ENCODE measurements at places on chromosomes 7 and 10.

DNA sequence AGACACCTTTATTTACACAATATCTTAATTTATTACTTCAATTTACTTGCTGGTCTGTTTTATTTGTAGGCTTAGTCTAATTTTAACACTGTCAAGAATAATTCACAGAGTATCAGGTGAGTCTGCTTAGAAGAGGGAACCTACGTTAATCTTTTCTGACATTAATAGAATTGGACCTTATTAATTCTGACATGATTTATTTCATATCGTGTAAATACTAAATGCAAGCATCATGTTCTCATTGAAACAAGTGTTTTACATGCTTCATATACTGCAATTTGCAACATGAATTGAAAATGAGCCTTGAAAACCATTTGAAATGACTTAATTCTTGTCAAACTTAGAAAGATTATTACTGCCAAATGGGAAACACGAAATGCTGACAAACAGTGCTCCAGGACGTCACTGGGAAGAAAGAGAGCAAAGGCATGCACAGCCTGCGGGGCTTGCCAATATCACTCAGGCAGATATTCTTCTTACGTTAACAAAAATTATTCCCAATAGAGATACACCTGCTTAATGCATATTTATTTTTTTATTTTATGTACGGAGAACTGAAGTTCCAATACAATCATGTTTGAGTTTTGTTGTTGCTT is 282.0 kb upstream of the AKR1E2 start:
- DNase-seq = no peak

DNA sequence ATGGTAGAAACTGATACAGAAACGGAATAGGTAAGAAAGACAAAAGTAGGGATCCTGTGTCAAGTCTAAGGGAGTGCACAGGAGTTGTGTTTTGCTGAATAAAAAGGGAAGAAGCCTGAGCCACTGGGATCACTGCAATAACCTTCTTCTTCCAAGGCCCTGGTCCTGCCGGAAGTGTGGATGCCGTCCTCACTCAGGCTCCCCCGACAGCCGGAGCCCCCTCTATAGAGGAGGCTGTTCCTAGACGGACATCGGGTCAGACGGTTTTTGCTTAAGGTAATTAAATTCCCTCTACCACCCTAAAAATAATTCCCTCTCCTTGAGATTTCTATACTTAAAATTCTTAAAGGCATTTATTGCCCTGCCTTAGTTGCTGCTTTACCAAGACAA is 566.9 kb downstream of the PTPRN2 start:
- DNase-seq = no peak

- no peak for DNase-seq
These were observed 314.3 kb upstream of the CELF2 start for GRCh38 chr10:10703382-10703781.

DNA sequence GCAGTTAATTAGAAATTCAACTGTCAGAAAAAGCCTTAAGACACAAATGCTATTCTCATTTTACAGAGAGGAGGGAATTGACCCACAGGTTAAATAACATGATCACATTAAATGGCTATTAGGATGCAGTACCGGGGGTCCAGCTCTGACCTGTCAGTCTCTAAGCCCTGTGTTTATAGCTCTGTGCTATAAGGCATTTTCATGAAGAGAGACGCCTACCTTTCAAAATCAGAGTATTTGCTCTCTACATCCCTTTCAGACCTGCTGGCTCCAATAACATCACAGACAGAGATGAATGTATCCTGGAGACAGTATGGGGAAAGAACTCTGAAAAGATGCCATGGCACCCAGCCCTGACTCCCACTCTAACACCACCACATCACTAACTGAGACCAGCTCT is 189.9 kb upstream of the PRSS58 start:
- DNase-seq = no peak

- no peak for DNase-seq
These were observed 679.1 kb upstream of the COBL start for GRCh38 chr7:51995596-51996179.

GRCh38 chr10:35237766-35238512 is 98.4 kb upstream of the CCNY start:
- no peak for DNase-seq

- DNase-seq = no peak
These were observed 650.8 kb downstream of the LRMDA start for GRCh38 chr10:76082232-76082631.

DNA sequence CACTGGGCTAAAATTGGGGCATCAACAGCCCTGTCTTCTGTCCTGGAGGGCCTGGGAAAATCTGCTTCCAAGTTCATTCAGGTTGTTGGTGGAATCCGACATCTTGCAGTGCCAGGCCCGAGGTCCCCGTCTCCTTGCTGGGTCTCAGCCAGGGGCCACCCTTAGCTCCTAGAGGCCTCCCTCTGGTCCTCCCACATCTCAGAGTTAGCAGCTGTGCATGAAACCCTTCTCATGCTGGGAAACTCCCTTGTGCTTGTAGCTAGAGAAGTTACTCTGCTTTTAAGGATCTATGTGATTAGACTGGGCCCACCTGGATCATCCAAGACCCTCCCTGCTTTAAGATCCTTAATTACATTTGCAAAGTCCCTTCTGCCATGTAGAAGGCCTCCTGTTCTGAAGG is 15.3 kb downstream of the HIP1 start:
- DNase-seq = no peak

DNA sequence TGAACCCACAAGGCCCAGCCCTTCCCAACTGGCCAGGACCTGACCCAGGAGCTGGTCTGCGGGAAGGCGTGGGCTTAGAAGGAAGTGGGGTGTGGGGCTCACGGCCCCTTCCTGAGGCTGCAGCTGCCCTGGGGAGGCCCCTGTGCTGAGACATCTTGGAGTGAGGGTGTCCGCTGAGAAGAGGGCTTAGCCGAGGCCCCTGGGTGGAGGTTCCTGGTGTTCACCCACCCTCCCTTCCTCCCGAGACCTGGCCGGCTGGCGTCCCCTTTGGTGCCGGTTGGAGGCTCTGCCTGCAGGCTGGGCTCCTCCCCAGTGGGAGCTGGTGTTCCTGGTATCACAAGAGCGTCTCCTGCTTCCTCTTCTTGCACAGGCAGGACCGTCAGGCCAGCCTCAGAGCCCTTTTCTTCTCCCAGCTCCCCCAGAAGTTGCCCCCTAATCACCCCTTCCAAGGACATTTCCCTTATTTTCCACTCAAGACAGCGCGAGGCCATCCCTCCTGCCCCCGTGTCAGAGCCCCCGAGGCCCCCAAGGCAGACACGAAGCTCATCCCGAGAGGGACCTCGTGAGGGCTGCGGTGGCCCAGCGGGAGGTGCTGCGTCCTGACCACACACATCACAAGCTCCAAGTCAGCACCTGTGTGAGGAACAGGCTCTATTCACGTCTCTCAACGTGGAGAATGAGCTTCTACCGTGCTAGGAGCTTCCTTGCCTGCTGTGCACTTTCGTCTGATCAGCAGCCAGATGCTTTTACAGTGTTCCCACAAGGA is 25.1 kb upstream of the FAM20C start:
- DNase-seq = no peak

GRCh38 chr10:24313283-24313682 is 104.3 kb downstream of the KIAA1217 start:
- no peak for DNase-seq

DNA sequence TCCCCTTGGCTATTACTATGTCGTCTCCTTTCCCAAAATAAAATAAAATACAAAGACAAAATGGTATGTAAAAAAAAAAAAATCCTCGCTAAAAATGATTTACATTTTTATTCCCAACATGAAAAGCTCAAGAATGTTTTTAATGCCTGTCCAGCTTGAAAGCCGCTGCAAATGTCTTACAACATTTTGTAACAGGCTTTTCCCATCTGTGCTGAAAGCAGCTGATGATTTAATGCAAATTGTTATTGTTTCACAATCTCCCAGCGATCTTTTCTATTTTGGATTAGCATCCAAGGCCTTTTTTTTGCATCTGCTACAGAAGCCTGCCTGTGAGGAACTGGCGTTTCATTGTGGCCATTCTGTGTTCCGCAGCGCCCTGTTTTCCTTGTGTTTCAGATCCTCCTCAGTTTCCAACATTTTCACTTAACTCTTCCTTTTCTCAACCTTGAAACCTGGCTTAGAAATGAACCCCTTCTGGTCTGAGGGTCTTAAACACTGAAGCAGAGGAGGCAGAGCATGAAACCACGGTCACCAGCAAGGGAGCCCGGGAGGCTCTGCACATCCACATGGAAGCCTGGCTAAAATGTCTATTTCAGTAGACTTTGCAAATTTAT is 712.1 kb downstream of the PARD3 start:
- DNase-seq = no peak

GRCh38 chr10:62893036-62893435 is 76.9 kb upstream of the EGR2 start:
- no peak for DNase-seq

DNA sequence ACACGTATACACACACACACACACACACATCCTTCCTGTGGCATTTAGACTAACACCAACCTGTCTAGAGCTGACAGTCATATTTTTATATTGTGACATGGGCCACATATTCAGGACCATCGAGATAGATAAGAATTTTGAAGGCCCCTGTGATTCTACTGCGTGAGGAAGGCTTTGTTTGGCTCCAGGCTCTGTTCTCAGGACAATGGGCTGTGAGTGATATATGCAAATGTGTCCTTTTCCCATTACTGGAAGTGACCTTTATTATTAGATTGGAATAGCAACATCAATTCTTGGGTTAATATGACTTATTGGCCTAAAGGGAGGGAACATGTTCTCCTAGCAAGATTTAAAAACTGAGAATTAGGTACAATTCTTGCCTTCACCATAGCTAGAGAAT is 156.1 kb downstream of the SPAG6 start:
- no peak for DNase-seq

- DNase-seq = no peak
These were observed 36.4 kb upstream of the CARD11 start for GRCh38 chr7:3080106-3080505.

DNA sequence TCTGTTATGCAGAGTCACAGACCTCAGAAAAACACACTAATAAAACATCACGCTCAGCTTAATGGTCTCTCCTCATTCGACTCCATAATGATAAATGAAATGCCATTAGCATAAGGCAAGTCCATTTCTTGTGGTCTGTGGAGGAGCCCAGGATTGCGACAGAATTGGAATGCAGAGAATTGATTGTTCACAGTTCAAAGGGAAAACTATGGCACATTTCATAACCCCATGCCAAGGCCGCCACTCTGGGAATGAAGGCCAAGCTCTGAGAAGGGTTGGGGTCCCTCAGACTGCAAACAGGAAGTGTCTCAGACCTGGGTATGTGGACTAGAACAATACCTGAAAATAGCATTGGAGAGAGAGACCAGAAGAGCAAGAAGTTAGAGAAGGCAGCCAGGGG is 398.9 kb downstream of the ADRA2A start:
- no peak for DNase-seq

- no peak for DNase-seq
These were observed 1.6 kb upstream of the IDI1 start for GRCh38 chr10:1050554-1050953.

GRCh38 chr7:6395898-6396595 is 51.7 kb downstream of the DAGLB start:
- no peak for DNase-seq

GRCh38 chr10:4050061-4050460 is 265.1 kb upstream of the KLF6 start:
- no peak for DNase-seq

GRCh38 chr10:44206127-44206818 is 178.6 kb downstream of the CXCL12 start:
- no peak for DNase-seq

DNA sequence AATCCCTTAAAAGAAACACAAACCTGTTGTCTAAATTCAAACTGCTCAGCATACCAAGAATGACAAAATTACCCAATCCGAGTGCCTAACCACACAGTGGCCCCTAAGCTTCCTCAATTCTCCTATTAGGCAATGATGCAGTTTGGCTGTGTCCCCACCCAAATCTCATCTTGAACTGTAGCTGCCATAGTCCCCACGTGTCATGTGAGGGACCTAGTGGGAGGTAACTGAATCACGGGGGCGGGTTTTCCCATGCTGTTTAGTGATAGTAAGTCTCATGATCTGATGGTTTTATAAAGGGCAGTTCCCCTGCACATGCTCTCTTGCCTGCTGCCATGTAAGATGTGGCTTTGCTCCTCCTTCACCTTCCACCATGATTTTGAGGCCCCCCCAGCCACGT is 21.9 kb downstream of the PSAP start:
- DNase-seq = no peak

- DNase-seq = no peak
These were observed 79.6 kb upstream of the RET start for GRCh38 chr10:42997151-42997848.

DNA sequence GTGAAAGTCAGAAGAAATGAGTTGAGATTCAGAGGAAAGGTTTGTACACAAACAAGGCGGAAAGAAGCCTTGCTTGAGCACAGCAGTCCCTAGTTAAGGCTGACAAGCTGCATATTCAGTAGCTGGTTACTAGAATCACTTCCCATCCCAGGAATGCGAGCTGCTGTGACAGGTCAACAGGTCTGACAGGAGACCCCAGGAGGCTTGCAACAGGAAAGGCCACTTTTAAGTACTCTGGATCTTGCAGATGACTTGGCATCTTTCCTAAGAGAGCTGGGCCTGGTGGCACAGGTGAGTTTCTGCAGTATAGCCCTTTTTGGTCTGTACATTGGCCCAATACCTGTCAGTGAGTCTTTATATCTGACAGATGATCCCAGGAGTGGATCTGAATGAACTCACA is 35.7 kb upstream of the UNC5B start:
- DNase-seq = no peak

- DNase-seq = no peak
These were observed 134.6 kb downstream of the LRRC4 start for GRCh38 chr7:127896659-127897058.

DNA sequence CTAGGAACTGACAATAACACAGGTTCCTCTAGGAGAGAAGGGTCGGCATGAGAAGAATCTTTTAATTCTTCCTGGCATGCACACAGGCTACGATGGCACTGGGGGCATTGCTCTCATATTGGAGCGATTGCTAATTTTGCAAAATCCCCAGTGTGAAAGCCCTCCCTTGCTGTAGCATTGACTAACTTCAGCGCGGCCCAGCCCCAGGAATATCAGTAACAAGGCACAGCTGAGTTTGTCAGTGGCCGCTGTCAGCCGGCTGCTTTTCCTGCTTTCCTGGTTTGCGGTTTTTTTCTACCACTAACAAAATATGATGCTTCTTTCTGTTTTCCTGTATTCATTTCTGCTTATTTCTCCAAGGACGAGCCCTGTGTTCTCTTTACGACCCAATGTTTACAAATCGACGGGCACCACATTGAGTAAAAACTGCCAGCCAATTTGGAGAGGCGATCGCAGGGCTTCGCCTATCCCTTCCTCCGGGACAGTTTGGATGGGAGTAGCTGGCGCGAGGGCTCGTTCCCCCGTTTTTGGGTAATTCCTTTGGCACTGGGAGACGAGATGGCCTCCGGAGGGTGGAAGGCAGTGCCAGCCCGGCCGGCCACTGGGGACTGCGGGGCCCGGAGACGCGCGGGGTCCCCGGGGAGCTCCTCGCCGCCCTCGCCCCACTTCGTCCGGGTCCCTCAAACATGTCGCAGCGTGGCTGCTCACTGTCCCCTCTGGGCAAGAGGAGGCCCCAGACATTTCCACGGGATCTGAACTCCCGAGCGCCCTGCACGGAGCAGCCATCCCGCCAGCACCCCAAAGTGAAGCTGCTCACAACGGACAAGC is 967 bp downstream of the ADARB2 start:
- no peak for DNase-seq

- DNase-seq = no peak
These were observed 10.7 kb downstream of the A1CF start for GRCh38 chr10:50874723-50875122.

All from thoracic aorta (tissue), 2 donors.